Mucosa of descending colon (tissue), 3 donors: ENCODE measurements at places on chromosomes 11 and 22. TPM values are rescaled to one million over a fixed set of nuclear protein-coding genes. Genes with fewer than 3 reads are reported as not detected.

DNA sequence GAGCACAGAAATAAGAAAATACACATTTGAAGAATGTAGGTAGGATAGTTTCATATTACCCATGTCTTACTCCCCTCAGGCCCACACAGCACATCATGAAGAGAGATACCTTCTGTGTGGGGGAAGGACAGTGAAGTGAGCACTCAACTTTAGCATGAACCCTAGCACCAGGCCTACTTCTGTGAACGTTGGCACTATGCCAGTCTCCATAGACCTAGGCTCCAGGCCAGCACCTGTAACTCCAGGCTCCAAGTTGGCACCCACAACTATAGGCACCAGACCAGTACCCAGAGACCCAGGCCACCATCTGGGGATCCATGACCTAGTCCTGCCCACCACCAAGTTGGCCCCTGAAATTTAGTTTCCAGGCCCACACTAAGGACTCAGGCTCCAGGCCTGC, 410.9 kb downstream of the INSC start:
- no peak for DNase-seq

DNA sequence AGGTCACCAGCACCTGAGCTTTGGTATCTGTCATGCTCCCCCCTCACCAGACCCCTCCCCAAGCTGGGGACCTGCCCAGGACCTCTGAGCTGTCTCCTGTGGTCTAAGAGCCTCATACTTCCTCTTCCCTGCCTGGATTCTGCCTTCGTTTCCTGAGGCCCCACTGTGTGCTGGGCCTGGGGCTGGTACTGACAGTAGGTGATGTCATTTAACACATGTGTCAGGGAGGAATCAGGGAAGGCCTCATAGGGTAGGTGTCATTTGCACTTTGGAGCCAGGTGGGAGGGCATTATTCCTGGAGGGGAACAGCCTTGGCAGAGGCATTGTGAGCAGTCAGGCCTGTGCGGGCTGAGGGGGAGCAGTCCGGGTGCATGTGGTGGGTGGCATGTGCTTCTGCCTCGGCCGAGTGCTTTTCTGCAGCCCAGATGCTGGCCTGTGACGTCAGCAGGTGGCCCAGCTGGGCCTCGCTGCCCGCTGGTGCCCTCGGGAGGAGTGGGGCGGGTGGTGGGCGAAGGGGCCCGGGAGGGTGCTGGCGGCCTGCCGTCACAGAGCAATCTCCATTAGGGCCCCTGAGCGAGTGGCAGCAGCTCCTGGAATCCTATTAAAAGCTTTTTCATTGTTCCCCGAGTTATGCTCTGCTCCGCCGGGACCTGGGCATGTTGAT, 9.1 kb downstream of the FLRT1 start:
- no peak for DNase-seq

DNA sequence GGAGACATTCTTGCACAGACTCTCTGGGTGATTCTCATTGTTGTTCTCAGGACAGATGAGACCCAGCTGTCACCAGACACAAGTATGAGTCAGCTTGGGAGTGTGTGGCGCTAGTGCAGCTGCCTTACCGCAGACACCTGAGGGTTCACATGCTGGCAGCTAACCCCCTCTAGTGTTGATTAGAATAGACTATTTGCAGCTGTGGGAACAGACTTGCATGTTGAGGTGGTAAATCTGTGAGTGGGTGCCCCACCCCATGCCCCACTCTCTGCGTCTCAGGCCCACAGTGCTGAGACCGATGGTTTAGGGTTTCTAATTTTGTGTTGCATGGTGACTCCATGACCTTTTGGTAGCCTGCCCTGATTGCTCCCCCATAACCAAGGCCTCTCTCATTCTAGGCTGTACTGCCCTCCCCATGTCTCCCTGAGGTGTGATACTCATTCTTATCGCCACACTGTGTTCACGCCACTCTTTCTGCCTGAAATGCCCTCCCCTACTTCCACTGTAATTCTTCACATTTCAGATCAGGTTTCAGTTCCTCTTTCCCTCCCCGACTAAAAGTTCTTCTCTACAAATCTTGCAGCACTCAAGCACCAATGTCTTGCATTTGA, 73.7 kb upstream of the KIRREL3 start:
- DNase-seq: peak; percentile 43

DNA sequence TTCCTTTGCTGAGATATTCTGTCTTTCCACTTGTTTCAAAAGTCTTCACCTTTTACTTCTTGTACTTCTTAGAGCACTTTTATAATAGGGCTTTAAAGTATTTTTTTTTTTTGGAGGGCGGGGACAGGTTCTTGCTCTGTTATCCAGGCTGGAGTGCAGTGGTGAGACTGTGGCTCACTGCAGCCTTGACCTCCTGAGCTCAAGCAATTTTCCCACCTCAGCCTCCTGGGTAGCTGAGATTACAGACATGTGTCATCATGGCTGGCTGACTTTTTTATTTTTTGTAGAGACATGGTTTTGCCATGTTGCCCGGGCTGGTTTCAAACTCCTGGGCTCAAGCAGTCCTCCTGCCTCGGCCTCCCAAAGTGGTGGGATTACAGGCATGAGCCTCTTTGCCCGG, 57.9 kb downstream of the DYNC2H1 start:
- DNase-seq: no peak

CLDN5 gene
- 34.7 TPM for total RNA-seq

C1QTNF5 gene
- 9.3 TPM for total RNA-seq

TRMT2A gene
- 50.0 TPM for total RNA-seq
